Renal cortex interstitium (tissue), 15 donors: ENCODE measurements at places on chromosomes 1 and 21.

DNA sequence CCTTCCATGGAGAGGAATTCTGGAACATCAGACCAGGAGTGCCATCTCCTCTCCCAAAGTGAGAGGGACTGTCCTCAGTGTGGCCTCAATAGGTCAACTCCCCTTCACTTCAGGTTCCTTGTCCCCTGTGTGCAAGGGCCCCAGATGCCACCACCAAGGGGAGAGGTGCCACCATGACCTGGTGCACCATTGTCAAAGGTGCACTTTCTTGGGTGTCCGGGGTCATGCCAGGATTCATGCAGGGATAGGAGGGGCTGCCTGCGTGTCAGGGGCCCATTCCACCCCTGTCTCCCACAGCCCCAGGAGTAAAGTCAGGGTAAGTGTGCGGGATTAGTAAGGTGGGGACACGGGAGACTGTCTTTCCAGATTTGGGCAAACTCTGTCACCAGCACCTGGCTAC, 21.4 kb upstream of the EPHA2 start:
- DNase-seq = no peak

- no peak for DNase-seq
These were observed 46.3 kb downstream of the GADD45A start for GRCh38 chr1:67731322-67731721.

- DNase-seq = no peak
These were observed 135.1 kb downstream of the RPS6KC1 start for GRCh38 chr1:213186168-213186567.

DNA sequence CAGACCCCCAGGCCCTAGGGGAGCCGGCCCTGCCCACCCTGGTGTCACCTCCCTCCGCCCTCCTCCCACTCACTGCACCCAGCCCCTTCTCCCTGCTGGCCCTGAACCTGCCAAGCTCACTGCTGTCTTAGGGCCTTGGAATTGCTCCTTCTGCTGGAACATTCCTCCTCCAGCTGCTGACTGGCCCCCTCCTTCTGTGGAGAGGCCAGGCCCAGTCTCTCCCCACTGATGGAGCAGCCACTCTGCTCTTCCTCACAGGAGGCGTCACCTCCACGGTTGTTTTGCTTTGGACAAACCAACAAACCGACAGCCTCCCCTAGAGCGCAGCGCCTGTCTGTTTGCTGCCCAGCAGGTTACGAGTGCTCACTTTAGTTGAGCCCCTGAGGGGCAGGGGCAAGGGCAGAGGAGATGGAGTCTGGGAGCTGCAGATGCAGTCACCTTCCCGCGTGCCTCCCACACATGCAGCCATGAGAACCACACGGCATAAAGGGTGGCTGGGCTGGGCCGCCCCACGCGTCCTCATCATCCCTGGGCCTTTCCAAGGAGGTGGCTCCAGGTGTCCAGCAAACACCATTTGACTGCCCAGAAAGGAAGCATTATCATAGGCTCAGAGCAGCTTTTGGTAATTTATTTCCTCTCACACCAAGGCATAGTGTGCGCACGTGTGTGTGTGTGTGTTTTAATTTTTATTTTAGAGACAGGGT, 9.4 kb downstream of the OXCT2 start:
- DNase-seq = no peak

DNA sequence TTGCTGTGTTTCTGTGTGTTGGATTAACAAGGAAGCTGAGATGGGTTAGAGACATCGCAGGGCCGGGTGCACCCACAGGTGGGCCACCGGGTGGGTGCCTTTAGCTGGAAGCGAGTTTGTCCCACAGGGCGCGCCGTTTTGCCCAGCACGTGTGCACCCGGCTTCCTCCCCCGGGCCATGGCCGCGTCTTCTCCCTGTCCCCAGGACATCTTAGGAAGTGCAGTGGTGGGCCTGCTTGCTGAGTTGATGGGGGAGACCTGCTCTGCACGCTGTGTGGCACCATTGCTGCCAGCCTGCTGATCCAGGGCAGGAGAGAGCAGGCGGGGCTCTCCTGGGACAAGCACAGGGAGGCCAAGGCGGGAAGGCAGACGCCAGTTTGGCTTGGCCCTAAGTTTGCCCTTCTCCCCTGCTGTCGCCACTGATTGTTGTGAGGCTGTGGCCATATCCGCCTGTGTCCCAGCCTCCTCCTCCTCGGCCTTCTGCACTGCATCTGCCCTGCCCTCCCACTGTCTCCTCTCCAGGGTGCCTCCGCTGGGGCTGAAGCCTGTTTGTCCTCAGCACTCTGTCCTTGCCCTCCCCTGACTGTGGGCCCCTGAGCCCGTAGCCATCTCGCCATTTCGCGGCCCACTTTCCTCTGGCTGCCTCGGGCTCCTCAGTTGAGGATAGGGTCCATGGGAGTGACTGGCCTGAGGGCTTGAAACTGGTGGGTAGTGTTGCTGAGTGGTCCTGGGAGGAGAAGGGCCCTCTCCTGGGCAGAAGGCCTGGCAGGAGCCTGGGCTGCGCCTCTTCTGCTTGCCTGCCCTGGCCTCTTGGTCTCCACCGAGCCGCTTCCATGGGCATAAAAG, 47.6 kb downstream of the PKNOX1 start:
- DNase-seq = no peak

DNA sequence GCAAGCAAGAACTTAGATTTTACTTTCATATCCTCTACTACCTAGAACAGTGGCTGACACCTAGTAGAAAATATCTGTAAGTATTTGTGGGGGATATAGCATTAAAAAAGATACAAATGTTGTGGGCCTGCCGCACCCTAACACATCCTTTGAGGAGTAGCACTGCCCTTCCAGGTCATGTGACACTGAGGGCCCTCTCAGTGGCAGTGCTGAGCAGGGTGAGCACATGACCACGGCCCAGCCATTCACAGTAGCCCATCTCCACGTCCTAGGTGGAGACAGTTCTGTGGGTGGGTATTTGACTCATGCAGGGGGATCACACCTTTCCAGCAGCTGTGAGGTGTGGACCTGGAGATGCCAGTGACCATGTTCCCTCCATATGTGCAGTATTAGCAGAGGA, 108.9 kb downstream of the OMA1 start:
- no peak for DNase-seq

DNA sequence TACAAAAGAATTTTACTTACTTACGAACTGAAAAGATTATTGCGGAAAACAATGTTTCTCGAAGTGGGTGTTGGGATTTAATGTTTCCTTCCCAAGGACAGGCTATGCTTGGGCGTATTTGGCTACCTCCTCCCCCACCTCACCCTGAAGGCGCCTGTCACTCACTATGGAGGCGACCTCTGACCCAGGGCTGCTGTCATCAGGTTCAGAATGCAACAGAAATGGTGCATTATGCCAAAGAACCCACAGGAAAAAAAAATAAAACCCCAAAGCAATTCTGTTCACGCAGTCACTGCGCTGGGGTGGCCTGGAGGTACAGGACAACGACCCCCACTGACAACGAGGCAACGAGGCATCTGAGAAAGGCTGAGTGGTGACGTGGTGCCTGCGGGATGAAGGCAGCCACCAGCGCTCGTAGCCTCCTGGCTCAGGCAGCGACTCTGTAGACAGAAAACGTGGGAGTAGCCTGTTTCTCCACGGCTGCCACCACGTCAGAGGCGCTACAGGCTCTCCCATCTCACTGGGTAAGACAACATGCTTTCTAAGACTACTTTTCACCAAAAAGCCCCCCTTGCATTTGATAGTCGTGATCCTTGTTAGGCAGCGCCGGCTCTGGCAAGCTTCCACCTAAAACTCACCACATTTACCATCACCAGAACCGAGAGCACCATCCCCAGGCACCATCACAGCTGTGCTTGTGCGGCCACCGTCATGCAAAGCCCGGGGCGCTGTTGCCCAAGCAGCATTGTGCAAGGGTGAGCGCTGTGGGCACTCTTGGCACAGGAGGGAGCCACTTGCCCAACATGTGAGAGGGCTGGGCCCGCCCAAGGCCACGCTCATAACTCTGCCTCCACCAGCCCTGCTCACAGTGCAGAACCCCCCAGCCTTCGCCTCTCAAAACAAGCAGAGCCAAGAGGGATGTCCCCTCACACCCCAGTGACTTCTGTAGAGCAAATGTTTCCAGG, 14.3 kb downstream of the NADK start:
- DNase-seq = no peak

- no peak for DNase-seq
These were observed 46.6 kb downstream of the TTC3 start for GRCh38 chr21:37119421-37120218.

GRCh38 chr1:203322500-203323179, 17.3 kb downstream of the BTG2 start:
- DNase-seq = no peak
